ENCODE measurements at places on chromosomes 1 and 21. TPM values are rescaled to one million over a fixed set of nuclear protein-coding genes. Genes with fewer than 3 reads are reported as not detected.

- peak; percentile 40 for DNase-seq
Observed at GRCh38 chr1:67479146-67479891, 49.1 kb upstream of the SERBP1 start.

BSND gene
- total RNA-seq = not detected

GABPA gene
- total RNA-seq = 13.6 TPM

DNA sequence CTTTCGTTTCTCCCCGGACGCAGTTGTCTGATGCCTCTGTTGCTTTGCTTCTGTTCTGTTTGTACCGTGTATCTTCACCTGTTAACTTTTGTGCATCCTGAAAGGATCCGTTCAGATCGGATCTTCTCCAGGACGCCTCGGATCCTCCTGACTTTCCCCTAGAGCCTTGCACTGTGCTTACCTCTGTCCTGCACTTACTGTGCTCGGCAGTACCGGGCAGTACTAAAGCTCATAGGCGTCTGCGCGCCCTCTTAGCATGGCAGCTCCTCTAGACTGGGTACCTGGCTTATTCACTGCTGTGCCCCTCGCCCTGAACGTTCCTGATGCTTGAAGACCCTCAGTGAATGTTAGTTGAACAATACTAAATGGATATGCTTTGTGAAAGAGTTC lies 934 bp downstream of the SCP2 start:
- DNase-seq = no peak

DNA sequence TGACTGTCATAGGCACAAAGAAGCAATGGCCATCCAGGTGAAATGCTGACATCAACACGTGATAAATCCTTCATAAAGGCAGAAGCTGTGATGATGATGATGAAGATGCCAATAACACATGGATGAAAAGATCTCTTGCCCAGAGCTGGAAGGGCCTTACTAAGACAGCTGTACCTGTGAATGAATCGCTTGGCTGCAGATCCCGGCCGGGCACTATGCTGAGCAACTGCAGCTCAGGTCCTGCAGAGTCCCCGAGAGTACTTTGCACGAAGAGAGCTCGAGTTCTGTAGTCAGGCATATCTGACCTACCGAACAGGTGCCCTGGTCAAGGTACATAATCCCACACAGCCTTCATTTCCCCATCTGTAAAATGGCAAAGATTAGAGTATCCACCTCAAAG lies 48.8 kb downstream of the PGBD5 start:
- no peak for DNase-seq

DNA sequence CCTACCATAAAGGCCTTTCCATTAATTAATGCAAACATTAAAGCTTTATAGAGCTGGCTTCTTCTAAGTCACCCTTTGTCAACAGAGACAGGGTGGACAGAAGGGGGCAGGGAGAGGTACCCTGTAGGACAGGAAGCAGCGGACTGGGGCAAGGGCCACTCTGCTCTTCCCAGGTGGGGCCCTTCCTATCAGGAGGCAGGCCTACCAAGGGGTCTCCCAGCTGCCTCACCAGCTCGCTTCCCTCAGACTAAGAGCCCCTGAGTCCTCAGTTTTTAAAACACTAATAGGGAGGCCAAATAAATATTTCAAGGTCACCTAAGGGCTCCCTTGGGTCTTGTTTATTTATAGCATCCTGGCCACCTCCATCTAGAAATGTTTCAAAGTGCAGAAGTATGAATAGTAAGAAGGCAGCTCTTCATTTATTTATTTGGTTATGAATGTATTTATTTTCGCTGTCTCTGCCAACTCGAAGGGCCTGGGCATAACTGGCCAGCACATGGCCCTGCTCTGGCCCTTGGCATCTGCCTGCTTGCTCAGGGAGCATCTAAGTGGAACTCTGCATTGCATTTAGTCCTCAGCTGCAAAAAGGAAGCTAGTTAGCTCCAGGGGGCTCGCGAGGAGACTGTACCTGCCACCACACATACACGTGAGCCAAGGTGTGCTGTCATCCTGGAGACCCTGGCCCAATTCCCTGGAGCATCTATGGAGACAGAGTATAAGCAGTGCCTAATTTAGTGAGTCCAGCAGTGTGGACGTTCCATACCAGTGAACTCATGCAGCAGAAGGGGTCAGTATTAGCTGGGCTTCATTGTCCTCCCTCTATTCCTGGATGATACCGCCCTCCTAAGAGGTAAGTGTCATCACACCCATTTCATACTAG lies 395.1 kb upstream of the VAMP3 start:
- no peak for DNase-seq

- peak; percentile 45 for DNase-seq
Observed at GRCh38 chr1:193058529-193059281, 455 bp downstream of the UCHL5 start.

RNU1-3 gene
- total RNA-seq = 4,441 TPM

DNA sequence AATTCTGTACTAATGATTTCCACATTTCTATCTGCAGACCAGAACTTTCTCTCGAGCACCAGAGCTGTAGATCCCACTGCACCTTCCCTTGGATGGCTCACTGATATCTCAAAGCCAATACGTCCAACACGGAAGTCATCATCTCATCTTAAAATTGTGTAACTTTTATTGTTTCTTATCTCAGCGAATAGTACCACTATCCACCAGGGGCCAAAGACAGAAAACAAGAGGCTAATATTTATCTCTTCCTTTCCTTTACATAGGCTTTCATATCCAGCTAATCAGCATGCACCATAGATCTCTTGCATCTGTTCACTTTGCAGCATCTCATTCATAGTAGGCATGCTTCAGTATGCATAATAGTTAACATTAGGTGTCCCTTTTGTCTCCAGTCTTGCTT lies 303.6 kb downstream of the PTPRC start:
- DNase-seq = no peak
